ENCODE measurements at places on chromosomes 1 and 21. TPM values are rescaled to one million over a fixed set of nuclear protein-coding genes. Genes with fewer than 3 reads are reported as not detected.

Gene NUP210L
- total RNA-seq = 0.13 TPM

Gene CA6
- total RNA-seq = not detected

Gene EPHA8
- not detected for total RNA-seq

Gene OR2L3
- total RNA-seq = not detected

Gene SV2A
- 5.8 TPM for total RNA-seq

Gene RC3H1
- total RNA-seq = 18.6 TPM

Gene NCF2
- total RNA-seq = under 0.01 TPM

Gene GSTM4
- total RNA-seq = 18.8 TPM

Gene FCRL3
- not detected for total RNA-seq

Gene HRNR
- not detected for total RNA-seq

Gene JAM2
- 0.93 TPM for total RNA-seq

Gene CR1
- total RNA-seq = not detected

Gene GCSAML
- not detected for total RNA-seq

Gene CENPF
- total RNA-seq = 35.3 TPM

Gene BSND
- total RNA-seq = not detected

Gene EVA1B
- total RNA-seq = 202 TPM
